ENCODE measurements at places on chromosomes 4 and X.

DNA sequence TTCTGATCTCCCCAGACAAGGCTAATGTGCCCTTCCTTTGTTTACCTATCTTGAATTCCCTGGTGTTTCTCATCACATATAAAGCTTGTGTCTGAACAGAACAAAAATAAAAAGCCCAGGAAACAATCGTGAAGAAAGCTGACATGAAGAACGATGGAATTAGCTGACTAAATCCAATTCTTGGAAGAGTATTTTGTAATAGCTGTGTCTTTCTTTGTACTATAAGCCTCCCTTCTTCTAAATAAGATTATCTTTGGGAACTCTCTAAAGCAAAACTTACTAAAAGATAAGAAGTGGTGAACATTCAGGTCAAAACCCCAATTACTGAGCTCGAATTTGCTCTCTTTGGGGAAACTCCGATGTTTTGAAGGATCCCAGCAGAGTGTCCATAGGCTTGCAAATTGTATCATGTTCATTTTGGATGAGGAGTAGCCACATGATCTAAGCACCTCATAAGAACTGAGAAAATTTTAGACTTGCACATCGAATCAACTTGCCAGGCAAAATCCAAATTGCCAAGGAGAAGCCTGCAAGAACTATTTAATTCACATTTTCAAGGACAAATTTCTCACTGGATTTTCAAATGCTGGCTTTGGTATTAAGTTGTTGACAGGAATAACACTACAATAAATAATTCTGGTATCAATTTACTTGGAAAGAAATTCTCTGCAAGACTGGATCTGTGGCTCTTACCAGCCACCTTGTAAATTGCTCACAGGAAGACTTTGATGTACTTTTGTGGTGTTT, 106.2 kb downstream of the LNX1 start:
- no peaks in the 10 kb centered on the region for H3K36me3 ChIP-seq
- no peaks in the 10 kb centered on the region for H3K4me1 ChIP-seq
- 0 out of 2 replicates have a peak, but pooled peaks cover 4% of the 10 kb centered on the region for H3K27me3 ChIP-seq
- H3K27ac ChIP-seq = no peak overlapping the region
- no peak overlapping the region for H3K4me3 ChIP-seq
- no peak for DNase-seq

- no peak overlapping the region for H3K27ac ChIP-seq
- H3K4me1 ChIP-seq = no peaks in the 10 kb centered on the region
- H3K27me3 ChIP-seq = no peaks in the 10 kb centered on the region
- H3K36me3 ChIP-seq = no peaks in the 10 kb centered on the region
- no peak overlapping the region for H3K4me3 ChIP-seq
Measured at GRCh38 chr4:57270346-57270745, 160.2 kb upstream of the IGFBP7 start.

GRCh38 chr4:168884251-168885124, 125.6 kb downstream of the CBR4 start:
- no peaks in the 10 kb centered on the region for H3K27me3 ChIP-seq
- no peaks in the 10 kb centered on the region for H3K36me3 ChIP-seq
- no peak overlapping the region for H3K27ac ChIP-seq
- DNase-seq = no peak
- no peak overlapping the region for H3K4me3 ChIP-seq

DNA sequence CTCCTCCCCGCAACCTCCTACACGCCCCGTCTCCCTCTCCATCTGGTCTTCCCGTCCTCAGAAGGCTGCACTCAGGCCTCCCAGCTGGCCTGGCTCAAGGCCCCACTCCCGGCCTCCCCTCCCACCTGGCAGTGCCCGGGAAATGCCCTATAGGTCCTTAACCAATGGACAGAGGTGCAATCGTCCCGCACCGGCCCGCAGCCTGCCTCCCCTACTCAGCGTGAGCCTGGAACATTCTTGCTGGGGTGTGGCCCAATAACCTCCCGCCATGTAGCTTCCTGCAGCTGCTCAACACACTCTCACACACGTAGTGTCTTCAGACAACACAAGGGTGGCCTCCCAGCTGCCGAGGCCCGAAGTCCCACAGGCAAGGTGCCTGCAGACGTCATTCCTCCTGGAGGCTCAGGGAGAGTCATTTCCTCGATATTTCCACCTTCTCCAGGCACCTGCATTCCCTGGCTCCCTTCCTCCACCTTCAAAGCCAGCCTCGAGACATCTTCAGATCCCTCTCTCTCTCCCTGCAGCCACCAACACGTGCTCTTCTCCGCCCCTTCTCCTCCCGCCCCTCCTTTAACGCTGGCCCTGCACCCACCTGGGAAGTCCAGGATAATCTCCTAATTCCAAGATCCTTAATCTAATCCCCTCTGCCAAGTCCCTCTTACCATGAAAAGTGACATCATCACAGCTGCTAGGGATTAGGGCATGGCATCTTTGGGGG, 56.2 kb downstream of the ADRA2C start:
- DNase-seq = peak; percentile 15
- no peak overlapping the region for H3K27ac ChIP-seq
- H3K27me3 ChIP-seq = no peaks in the 10 kb centered on the region
- H3K4me3 ChIP-seq = no peak overlapping the region
- H3K36me3 ChIP-seq = no peaks in the 10 kb centered on the region

GRCh38 chr4:98293104-98293887, 32.1 kb downstream of the RAP1GDS1 start:
- H3K4me1 ChIP-seq = no peaks in the 10 kb centered on the region
- no peaks in the 10 kb centered on the region for H3K27me3 ChIP-seq
- H3K36me3 ChIP-seq = peaks cover 1% of the 10 kb centered on the region
- DNase-seq = no peak
- H3K27ac ChIP-seq = no peak overlapping the region

Data from HepG2 (cell line).